ACHN (cell line): ENCODE measurements at places on chromosomes 4 and X.

DNA sequence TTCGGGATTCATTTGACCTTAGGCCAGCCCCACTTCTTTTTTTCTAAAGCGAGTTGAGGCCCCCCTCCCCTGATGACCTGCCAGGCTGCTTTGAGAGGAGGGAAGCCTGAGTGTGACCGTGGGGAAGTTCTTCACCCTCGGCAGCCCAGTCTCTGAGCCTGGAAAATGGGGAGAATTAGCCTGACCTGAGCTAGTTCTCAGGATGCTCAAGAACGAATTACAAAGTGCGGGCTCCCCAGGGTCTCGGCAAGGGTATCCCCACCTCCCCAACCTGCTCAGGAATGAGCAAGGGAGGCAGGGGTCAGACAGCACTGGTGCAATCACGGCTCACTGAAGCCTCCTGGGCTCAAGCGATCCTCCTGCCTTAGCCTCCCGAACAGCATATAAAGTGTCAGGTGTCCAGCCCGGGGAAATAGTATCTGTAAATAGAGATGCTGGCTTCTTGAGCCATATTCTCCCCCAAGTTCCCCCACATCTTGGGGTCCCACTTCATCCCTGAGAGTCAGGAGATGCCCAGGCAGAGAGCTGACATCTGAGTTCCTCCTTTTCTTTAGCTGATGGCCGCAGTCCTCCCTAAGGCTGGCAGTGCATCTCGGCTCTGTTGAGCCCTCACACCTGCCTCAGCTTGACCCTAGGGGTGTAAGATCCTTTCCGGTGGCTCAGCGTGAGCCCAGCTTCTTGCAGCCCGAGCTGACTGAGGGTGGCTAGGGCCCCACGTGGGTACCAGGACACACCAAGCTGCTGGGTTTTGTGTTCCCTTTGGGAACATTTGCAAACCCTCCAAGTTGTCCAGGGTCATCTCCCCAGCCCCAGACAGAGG is 1.6 kb downstream of the DUSP9 start:
- DNase-seq = no peak

DNA sequence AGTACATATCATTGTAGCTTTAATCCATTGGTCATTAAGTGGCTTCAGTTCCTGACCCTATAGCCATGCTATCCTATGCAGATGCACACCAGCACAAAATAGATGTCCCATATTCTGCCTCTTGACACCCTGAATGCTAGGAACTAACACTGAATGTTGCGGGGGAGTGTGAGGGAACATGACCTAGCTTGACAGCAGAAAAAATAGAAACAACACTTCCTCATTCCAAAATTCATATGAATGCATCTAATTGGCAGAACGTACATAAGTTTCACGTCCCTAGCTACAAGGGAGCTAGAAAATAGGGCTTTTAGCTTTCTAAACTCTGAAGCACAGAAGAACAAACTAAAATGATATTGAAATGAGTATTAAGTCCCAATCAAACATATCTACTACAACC is 14.4 kb upstream of the DCAF8L1 start:
- DNase-seq = no peak

GRCh38 chrX:19889582-19890342 is 2.4 kb upstream of the SH3KBP1 start:
- peak; percentile 63 for DNase-seq

- peak; percentile 56 for DNase-seq
These were observed 36.6 kb downstream of the ANAPC10 start for GRCh38 chr4:145061318-145061920.

DNA sequence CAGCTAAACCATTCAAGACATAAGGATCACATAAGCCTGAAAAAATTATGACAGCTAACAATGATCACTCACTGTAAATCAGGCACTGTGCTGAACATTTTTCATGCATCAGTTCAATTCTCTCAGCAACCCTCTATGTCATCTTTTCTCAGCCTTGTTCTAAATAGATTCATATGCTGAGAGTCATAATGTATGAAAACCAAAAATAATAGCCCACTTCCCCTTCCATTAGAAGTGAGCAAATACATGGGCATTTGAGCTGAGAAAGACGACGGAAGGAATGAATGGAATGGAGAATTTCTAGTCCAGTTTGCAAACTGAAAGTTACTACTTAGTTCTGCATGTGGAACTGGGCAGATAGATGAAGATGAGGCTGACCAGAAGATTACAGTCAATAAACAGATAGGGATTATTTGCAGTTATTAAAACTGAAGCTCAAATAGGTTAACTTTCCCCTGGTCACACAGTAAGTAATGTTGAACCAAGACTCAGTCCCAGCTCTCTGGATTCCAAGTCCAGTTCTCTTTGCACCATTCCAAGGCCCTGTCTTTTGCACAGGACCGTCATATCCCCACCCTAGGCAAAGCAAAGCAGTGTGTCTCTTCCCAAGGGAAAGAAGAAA is 1.6 kb upstream of the SH3RF1 start:
- DNase-seq = no peak

DNA sequence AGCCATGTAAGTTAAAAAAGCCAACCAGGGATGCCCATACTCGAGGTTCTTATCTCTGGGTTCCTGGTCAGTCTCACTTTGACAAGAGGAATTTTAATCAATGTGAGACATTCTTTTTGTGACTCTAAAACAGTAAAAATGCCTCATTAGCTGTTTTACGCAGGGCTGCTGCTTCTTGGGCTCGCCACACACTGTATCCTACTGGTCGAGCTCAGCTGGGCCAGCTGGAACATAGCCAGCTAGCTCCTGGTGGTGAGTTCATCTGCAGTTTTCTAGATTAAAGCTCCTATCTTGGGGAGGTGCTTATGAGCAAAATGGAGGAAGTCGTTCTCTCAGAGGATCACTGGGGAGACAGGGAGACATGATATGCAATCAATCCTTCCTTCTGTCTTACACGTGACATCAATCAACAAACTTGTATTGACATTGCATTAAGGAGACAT is 55.9 kb upstream of the LEF1 start:
- DNase-seq = no peak

- DNase-seq = no peak
These were observed 67.3 kb downstream of the PDLIM5 start for GRCh38 chr4:94519019-94519418.

DNA sequence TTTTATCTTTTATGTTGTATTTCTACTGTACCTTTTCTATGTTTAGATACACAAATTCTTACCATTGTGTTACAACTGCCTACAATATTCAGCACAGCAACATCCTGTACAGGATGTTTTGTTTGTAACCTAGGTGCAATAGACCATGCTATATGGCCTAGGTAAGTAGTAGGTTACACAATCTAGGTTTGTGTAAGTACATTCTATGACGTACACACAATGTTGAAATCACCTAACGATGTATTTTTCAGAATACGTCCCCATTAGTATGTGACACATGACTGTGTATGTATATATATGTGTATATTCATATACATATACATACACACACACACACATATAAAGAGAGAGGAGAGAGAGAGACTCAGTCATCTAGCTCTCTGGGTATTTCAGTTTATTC is 103.5 kb downstream of the CLNK start:
- DNase-seq = no peak

- DNase-seq = peak; percentile 42
These were observed at the start of gene TLR10 for GRCh38 chr4:38782452-38783108. TSS of gene TLR10 (minus strand) at chr4:38782990. CDS start at chr4:38775590, 7,400 bp downstream.

DNA sequence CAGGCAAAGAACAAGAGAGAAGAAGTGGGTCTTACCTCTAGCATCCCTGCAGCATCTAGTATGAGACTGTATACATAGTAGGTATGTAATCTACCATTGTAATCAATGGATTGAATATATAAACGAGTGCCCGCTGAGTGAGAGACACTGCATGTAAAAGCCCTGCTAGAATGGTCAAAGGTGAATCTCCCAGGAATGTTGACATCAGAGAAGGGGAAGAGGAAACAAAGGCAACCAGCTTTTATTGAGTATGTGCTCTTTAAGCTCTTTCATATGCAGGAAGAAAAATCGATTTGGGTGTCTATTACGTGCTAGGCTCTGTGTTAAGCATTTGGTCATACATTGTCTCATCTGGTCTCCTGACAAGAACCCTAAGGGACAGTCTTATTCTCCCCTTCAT is 91.9 kb upstream of the KLHL13 start:
- no peak for DNase-seq

DNA sequence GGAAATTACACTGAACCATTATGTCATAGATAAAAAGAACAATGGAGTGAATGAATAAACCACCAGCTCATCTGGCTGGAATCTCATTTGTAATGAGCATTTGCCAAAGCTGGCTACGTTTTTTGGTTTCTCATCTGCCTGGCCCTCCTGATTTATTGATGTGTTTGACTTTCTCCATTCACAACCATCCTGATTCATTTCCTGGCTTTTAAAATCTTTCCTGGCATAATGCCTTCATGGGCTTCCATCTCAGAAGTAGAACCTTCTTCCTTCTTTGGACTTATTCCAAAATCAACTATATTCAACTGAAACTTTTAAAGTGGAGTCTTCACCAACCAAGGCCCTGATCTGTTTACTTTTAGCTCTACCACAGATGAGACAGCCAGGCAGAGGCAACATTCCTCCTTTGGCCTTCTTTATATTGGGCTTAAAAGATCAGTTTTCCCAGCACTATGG is 36.0 kb upstream of the ARSJ start:
- DNase-seq = peak; percentile 88

DNA sequence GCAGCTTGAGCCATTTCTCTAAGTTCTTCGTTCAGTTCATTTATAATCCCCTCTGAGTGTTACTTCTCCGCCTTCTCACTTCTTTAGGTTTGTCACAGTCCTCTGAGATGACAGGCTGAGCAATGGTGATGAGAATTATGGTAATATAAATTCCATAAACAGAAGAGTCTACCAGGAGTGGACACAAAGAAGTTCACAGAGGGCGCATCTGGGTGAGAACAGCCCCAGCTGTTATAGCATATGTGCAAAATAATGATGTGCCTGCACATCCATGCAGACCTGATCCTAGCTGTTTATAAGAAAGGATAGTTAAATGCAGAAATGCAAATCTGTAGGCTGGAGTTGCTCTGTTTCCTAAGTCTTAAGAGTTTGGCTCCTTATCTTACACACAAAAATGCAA is 377.5 kb downstream of the KCNIP4 start:
- DNase-seq = no peak

DNA sequence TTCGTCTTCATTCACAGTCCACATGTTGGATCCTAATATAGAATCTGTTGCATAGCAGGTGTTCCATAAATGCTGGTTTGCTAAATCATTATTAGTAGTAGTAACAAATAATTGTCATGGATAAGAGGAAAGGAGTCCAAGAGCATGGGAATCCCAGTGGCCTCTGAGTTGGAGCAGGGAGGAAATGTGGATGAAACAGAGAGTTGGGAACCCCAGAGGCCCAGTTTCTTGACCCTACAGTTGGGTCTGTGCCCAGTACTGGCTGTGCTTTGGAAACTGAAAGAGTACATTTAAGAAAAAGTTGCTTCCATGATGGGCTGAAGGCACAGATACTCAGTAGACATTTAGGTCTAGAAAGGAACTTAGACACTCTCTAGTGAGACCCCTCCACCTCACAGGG is 149.4 kb upstream of the PSAPL1 start:
- no peak for DNase-seq

GRCh38 chrX:41621222-41621723 is 67.5 kb upstream of the GPR34 start:
- DNase-seq = peak; percentile 76

GRCh38 chr4:81030061-81030980 is at the start of gene BMP3:
TSS of gene BMP3 (plus strand) at chr4:81030708. CDS start at chr4:81031285, 577 bp downstream.
- peak; percentile 9 for DNase-seq
